ENCODE measurements at places on chromosomes 3 and 15. TPM values are rescaled to one million over a fixed set of nuclear protein-coding genes. Genes with fewer than 3 reads are reported as not detected.

- DNase-seq, result no peak
Observed at GRCh38 chr3:126381966-126382365, 12.7 kb upstream of the CFAP100 start.

GRCh38 chr15:27855137-27855536, 244.0 kb downstream of the OCA2 start:
- DNase-seq, result no peak

- no peak for DNase-seq
Observed at GRCh38 chr3:167361306-167361705, 18.8 kb downstream of the ZBBX start.

MUSTN1 gene
- total RNA-seq, result 1.8 TPM

PPP1R14D gene
- total RNA-seq, result 0.70 TPM

GRCh38 chr15:23913081-23913480, 226.0 kb upstream of the NDN start:
- DNase-seq, result no peak

SLC27A2 gene
- total RNA-seq, result 5.9 TPM

- DNase-seq, result no peak
Observed at GRCh38 chr3:156461889-156462288, 93.0 kb downstream of the SSR3 start.

EFCAB12 gene
- total RNA-seq, result 6.0 TPM

HIGD2B gene
- total RNA-seq, result not detected

GRCh38 chr15:66775127-66776105, 73.4 kb downstream of the SMAD6 start:
- DNase-seq, result no peak

DNA sequence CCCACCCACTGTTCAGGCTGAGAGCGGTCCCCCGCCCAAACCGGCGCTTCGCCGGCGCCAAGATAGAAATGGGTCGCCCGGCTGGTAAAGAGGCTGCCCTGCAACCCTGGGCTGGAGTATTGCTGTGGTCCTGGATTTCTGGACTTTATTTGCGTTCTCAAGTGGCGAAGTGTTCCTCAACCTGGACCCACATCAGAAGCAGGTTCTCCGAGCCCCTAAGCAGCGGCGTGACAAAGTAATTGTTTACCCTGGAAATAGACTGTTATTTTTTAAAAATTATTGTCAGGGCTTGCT, 481 bp upstream of the DYNC1LI1 start:
- no peak for DNase-seq

FBXO45 gene
- 12.8 TPM for total RNA-seq

- DNase-seq, result no peak
Observed at GRCh38 chr3:33047842-33048834, 48.8 kb downstream of the GLB1 start.

GRCh38 chr3:95302044-95302443, 1239.2 kb downstream of the NSUN3 start:
- DNase-seq, result no peak

DNA sequence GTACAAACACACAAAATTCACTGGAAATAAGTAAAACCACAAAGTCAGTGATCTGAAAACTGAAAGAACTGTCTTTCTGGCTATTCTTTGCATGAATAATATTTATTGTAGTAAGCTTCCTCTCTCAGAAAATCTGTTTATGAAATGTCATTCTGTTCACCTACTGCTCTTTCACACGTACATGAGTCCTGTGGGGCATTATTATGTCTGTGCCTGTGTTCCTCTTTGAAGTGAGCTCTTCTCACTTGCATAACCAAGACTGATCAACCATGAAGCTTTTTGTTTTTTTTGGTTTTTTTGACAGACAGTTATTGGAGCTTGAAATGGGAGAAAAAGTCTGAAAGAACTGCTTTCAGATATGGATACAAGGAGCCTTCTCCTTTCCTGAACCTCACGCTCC, 195.8 kb downstream of the PLCH1 start:
- DNase-seq, result no peak

GRCh38 chr3:86996261-86996955, 5.5 kb upstream of the VGLL3 start:
- DNase-seq, result no peak

- no peak for DNase-seq
Observed at GRCh38 chr3:143637133-143637532, 211.1 kb downstream of the SLC9A9 start.

- no peak for DNase-seq
Observed at GRCh38 chr15:91866371-91866905, 12.9 kb downstream of the SLCO3A1 start.

CNTN4 gene
- total RNA-seq, result 29.7 TPM

DNA sequence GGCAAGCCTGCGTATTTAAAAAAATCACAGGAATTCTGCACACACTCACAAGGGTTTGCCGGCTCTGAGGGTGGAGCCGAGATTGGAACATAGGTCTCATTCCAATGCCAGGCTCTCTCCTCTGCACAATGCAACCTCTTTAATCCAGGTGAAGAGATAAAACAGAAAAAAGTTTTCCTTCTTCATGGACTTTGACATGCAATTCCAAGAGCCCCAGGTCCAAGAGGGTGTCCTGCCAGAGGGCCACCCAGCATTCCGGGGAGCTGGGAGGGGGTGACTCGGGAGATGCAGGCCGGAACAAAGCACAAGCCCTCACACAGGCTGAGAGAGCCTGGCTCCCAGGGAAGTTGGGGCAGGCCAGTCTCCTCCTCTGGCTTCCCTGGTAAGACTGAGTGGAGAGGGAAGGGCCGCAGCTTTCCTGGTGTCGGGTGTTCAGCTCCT, 6.7 kb upstream of the SLC12A8 start:
- DNase-seq, result no peak

MYNN gene
- 18.2 TPM for total RNA-seq

DNA sequence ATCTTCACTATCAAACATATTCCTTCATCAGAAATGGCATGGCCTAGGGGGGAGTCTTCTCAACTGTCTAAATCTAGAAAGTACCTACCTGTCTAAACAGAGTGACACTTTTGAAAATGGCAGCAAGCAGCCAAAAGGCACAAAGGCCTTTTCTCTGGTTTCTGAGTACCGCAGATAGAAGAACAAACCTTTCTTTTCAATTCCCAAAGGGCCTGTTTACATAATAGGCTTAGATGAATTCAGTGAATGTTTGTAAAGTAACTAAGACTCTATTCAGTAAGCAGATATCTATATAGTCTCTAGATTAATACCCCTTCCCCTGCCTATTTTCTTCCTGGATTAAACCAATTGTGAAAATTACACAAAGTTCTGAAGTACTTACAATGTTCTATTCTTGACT, 7.1 kb downstream of the MYEF2 start:
- no peak for DNase-seq

SENP7 gene
- total RNA-seq, result 33.6 TPM

LMOD3 gene
- total RNA-seq, result 0.12 TPM

DNA sequence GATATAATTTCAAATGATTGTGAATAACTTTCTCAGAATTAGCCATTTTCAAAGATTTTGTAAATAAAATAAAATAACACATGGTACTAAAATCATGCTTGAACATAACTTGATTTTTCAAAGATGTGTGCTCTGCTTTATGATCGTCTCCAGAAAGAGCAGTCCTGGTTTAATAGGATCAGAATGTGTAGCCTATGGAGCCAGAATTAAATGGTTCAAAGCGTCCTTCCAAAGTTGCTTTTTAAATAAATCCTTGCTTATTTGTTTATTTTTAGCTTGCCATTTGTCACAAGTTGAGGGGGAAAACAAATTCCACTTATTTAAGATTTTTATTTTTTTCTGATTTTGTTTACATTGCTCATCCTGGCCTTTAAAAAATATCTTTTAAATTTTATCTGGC, 123.7 kb upstream of the SPRED1 start:
- no peak for DNase-seq

THSD4 gene
- 23.1 TPM for total RNA-seq

NLGN1 gene
- total RNA-seq, result 12.6 TPM

GRCh38 chr3:59658866-59659265, 609.0 kb upstream of the CFAP20DC start:
- no peak for DNase-seq
